Activated T-helper 2 cell treated with anti-CD3 and anti-CD28 coated beads, Interferon-gamma antibody, Interleukin-2, Interleukin-4, amounts not matched to agents 10 μg/mL and 5 μg/mL and 100 μg/mL, durations not matched to agents 14 hours and 24 hours and 36 hours (primary cell): ENCODE measurements at places on chromosomes 12 and 14. TPM values are rescaled to one million over a fixed set of nuclear protein-coding genes. Genes with fewer than 3 reads are reported as not detected.

DNA sequence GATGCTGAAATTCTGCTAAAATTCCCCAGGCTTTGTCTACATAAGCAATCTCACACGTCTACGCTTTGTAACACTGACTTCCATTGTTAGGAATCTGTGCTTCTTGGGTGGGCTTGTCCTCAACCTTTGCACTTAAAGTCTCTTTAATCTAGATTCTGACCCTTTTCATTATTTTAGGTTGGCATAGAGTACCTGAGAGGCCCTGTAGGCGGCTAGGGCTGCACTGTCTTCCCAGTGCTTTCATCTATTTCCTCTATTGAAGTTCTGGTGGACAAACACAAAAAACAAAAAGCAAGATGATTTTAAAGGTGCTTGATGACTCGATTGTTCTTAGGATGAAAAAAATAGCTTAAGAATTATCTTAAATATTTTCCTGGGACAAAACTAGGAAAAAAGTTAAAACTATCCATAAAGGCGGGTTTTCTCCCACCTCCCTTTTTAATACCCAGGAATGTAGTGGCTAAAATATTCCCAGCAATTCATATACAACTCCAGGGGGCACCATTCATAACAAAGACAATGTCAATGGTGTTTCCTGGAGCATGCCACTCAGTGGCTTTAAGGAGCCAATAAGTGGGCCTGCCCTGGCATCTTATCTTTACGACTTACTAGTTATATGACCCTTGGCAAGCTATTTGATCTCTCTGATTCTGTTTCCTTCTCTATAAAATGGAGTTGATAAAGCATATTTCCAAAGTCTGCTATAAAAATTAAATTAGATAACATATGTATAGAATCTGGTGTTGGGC lies 197.5 kb downstream of the STXBP6 start:
- DNase-seq = no peak

DNA sequence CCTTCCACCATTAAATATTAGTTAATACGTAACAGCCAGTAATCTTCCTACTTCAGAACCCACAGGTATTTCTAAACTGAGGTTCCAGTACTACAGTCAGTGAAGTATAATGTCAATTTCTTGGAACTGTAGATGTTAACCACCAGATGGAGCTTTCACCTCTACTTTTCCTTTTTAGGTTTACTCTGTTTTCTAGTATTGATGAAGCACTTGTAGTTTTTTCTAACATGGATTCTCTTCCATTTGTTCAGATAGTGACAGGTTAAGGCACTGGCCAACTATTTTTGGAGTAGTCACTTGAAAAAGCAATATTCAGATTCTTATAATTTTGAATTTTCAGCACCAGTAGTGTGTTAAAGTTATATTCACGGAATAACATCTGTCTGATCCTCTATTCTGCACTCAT lies 4.6 kb upstream of the SEC23A start:
- DNase-seq = no peak

DNA sequence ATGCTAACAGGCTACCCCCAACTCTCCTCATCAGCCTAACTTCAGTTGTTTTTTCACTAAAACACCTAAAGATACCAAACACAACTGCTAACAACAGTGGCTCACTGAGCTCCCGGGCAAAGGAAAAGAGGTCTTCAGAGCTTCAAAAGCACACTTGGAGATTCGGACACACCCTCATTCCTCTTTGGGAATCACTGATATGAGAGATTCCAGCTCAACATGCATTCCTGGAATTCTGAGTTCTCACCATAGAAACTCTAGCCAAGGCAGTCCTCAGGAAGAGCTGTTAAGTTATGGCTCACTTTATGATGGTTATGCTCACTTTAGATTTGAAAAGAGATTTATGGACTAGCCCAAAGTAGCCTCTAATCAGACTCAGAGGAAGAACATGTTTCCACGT lies 40.1 kb downstream of the STXBP6 start:
- no peak for DNase-seq

DNA sequence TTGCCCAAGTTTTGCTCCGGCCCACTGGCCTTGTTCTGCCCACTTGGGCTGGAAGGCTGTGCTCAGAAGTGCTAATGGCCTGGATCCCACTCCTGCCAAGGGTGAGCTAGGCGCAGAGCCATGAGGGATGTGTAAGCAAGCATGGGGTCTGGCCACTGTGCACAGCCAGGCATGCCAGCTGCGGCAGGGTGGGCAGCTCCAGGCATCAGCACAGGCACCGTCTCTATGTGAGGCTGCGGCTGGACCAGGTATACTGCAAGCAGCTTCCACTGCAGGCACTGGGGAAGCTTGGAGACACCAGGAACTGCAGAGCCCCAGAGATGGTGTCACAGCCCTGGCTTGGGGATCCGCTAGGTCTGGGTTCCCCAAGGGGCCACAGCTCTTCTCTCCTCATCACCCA lies 264.9 kb downstream of the LRIG3 start:
- no peak for DNase-seq

- no peak for DNase-seq
Measured at GRCh38 chr12:49428793-49429192, 61.5 kb downstream of the SPATS2 start.

DNA sequence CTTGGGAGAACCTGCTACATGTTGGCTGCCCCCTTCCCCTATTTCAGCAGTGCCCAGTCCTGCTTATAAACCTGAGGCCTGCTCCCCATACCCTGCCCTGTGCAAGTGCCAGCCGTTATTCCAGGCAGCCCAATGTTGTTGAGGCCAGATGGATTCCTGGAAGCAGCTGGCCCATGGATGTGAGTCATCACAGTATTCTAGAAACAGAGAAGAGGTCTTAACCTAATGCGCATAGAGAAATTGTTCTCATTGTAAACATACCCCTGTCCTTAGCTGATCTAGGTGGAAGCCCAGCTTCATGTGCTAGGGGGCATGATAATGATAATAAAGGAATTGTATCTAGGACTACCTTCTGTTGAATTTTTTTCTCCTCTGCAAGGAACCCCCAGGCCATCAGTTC lies 69.7 kb downstream of the TSPAN11 start:
- DNase-seq = no peak

DNA sequence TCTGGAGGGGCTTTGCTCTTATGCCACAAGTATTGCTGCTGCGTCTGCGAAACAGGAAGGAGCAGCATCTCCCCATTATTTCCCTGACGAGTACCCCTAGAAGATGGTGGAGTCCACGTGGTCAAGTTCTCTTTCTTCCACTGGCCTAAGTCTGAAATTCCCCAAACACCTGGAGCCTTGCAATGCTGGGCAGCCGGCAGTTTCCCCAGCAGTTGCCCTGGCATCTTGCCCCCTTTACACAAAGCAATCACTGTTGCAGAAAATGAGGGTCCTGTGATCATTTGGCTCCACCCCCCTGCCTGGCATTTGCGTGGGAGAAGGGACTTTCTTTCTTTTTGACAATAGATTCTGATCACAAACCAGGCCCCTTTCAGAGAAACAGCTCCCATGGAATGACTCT lies 56.9 kb downstream of the FOS start:
- DNase-seq = no peak

DNA sequence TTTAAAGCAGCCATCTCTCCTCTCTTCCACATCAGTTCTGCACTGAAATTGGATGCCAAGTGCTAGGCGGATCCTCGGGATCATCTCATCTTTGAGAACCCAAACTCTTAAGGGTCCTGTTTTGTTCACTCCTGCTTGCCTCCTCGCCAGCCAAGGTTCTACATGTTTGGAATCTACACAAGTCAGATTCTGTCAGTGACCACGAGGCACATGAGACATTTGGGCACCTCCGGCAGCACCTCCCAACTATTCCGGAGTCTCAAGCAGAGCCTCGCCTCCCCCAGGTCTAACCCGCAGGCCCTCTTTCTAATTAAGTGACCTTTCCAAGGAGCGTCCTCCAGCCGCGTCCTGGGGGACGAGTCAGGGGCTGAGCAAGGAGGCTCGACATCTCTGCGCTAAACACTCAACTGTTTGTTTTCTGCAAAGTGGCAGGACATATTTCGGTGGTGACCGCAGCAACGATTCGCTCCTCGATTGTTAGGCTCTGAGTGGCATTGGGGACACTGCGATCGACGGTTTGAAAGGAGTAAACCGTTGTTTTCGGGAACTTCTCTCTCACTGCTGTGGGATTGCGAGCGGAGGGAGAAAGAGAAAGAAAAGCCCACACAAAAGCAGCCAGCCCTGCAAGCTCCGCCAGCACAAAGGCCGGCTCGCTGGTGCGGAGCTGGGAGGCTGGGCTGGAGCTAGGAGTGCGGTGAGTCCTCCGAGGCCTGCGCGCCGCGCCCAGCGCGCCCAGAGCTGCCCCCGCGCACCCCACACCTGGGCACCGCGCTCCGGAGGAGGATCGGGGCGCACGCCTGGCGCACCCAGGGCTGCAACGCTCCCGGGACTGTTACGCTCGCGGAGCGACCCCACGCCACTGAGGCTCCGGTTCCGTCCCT lies 640 bp downstream of the ARMH4 start:
- DNase-seq = no peak

LRRK2 gene
- total RNA-seq = not detected in 2 replicates

MYO1A gene
- 2.4 and 4.2 TPM in 2 replicates for total RNA-seq
